CD4-positive, alpha-beta memory T cell (primary cell): ENCODE measurements at places on chromosomes 11 and 22. TPM values are rescaled to one million over a fixed set of nuclear protein-coding genes. Genes with fewer than 3 reads are reported as not detected.

DNA sequence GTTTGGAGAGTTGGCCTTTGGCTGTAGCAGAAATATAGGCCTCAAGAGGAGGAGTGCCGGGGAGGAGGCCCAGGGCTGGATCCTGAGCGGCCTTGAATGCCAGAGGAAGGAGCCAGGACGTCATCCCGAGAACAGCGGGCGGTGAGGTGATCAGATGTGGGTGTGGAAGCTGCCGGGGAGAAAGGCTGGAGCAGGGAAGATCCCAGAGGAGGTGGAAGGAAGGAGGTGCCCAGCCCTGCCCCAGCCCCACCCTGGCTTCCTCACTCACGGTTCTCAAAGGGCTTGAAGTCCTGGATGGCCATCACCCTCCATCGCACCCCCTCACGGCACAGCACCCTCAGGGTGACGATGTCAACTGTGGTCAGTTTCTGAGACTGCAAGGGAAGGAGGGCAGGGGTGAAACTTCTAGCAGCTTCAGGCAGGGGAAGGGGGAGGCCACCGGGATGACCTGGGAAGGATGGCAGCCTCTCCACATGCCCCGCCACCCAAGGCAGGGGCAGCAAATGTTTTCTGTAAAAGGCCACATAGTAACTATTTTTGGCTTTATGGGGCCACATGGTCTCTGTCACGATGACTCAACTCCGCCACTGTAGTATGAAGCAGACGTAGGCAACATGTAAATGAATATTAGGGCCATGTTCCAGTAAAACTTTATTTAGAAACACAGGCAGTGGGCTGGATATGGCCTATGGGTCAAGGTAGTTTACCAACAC lies 10.7 kb downstream of the IL2RB start:
- no peak overlapping the region for H3K4me3 ChIP-seq
- no peaks in the 10 kb centered on the region for H3K27me3 ChIP-seq
- H3K4me1 ChIP-seq, result peaks cover 23% of the 10 kb centered on the region
- peaks cover 93% of the 10 kb centered on the region for H3K36me3 ChIP-seq
- no peak for DNase-seq

GRCh38 chr22:43442386-43443151 lies 30.8 kb downstream of the MPPED1 start:
- no peak overlapping the region for H3K27ac ChIP-seq
- DNase-seq, result no peak
- H3K27me3 ChIP-seq, result no peaks in the 10 kb centered on the region
- no peaks in the 10 kb centered on the region for H3K36me3 ChIP-seq

GRCh38 chr22:44427611-44428470 lies 70.2 kb downstream of the RTL6 start:
- H3K36me3 ChIP-seq, result no peaks in the 10 kb centered on the region
- no peaks in the 10 kb centered on the region for H3K4me1 ChIP-seq
- no peak overlapping the region for H3K4me3 ChIP-seq
- DNase-seq, result no peak
- no peak overlapping the region for H3K27ac ChIP-seq
- no peaks in the 10 kb centered on the region for H3K27me3 ChIP-seq

DNA sequence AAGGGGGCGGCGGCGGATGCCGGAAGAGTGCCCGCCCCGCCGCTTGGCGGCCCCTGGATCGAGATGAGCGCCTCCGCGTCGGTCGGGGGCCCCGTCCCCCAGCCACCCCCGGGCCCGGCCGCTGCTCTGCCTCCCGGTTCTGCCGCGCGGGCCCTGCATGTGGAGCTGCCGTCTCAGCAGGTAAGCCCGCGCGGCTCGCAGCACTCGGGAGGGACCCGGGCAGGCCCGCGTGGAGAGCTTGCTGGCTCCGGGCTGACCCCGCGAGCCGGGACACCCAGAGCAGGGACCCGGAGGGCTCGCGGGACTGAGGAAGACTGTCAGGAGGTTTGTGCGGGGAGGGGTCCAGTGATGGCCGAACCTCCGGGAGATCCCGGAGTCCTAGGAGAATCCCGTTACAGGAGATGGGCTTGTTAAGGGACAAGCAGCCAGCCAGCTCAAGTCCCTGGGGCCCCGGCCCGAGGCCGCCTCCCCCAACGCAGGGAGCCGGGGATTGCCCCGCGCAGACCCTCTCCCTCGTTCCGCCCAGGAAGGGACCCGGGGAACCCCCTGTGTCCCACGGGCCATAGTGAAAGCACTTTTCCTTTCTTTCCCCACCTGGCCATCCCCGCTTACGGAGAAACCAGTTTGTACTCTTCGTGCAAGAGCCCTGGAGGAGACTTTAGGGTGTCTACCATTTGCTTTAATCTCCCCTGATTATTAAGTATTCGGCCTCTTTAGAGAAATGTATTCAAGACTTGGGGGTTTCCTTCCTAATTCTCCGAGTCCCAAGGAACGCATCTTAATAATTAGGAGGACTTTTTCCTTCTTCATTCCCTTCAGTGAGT lies 547 bp downstream of the UVRAG start:
- DNase-seq, result peak; percentile 60
- peaks cover 33% of the 10 kb centered on the region for H3K4me1 ChIP-seq
- peak overlapping the region; percentile 68 for H3K4me3 ChIP-seq
- H3K36me3 ChIP-seq, result no peaks in the 10 kb centered on the region
- no peaks in the 10 kb centered on the region for H3K27me3 ChIP-seq
- H3K27ac ChIP-seq, result peak overlapping the region; percentile 85

DNA sequence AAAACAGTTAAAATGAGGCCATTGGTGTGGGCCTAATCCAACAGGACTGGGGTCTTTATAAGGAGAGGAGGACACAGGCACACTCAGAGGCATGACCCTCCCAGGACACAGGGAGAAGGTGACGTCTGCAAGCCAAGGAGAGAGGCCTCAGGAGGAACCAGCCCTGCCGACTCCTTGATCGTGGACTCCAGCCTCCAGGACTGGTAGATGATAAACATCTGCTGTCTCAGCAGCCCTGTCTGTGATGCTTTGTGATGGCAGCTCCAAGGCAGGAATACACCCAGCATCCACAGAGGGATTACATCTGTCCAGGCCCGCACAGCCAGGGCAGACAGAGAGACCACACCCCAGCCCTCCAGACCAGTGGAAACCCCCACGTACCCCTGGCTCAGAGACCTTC lies 18.4 kb downstream of the CDKN1C start:
- no peaks in the 10 kb centered on the region for H3K36me3 ChIP-seq
- H3K4me3 ChIP-seq, result no peak overlapping the region
- peaks cover 9% of the 10 kb centered on the region for H3K27me3 ChIP-seq
- H3K27ac ChIP-seq, result no peak overlapping the region
- H3K4me1 ChIP-seq, result no peaks in the 10 kb centered on the region

GRCh38 chr11:81039916-81040524 lies 1599.2 kb upstream of the TENM4 start:
- DNase-seq, result no peak
- H3K36me3 ChIP-seq, result no peaks in the 10 kb centered on the region
- H3K4me1 ChIP-seq, result no peaks in the 10 kb centered on the region
- H3K27me3 ChIP-seq, result no peaks in the 10 kb centered on the region

GRCh38 chr22:17121233-17122195 lies at the start of gene TMEM121B:
TSS of gene TMEM121B (minus strand) at chr22:17121360. CDS start at chr22:17121127, 233 bp downstream.
- no peak within 1 kb of the TSS for H3K4me3 ChIP-seq
- H3K27me3 ChIP-seq, result peaks cover 14% of the 10 kb centered on the region
- no peaks in the 10 kb centered on the region for H3K36me3 ChIP-seq
- H3K27ac ChIP-seq, result no peak within 1 kb of the TSS
- DNase-seq, result no peak

DNA sequence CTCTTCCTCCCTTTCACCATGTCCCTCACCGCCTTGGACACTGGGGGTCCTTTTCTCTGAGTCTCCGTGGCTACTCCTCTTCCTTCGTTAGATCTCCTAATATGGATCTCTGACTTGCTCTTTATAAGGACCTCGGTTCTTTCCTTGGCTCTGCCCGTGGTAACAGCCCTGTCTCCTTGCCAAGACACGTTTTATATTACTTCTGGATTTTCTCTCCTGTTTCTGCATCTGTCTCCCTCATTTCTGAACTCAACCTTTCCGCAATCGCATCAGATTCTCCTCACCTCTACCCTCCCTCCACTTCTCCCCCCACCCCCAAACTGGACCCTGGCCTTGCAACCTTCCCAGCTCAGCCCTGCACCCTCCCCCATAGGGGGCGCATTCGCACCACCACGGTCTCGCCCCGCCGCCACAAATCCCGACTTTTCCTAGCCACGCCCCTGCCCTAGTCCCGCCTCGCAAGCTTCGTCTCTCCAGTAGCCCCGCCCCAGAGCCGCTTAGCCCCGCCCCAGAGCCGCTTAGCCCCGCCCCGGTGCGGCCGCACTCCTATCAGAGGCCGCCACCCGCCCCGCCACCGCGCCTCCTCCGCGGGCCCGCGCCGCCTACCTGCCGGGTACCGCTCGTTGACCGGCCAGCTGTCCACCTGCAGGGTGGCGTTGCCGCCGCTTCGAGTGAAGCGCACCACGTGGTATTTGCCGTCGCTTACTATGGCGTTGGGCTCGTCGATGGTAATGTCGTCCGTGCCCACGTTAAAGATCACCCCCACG lies 39.0 kb downstream of the SLC22A12 start:
- H3K27me3 ChIP-seq, result no peaks in the 10 kb centered on the region
- H3K36me3 ChIP-seq, result no peaks in the 10 kb centered on the region
- peaks cover 7% of the 10 kb centered on the region for H3K4me1 ChIP-seq
- no peak overlapping the region for H3K4me3 ChIP-seq
- no peak overlapping the region for H3K27ac ChIP-seq
- no peak for DNase-seq

GRCh38 chr11:8777907-8778767 lies 95.5 kb downstream of the RPL27A start:
- H3K36me3 ChIP-seq, result no peaks in the 10 kb centered on the region
- H3K27ac ChIP-seq, result no peak overlapping the region
- H3K4me1 ChIP-seq, result no peaks in the 10 kb centered on the region
- no peak for DNase-seq

GRCh38 chr11:85307366-85307765 lies 319.8 kb downstream of the DLG2 start:
- no peaks in the 10 kb centered on the region for H3K36me3 ChIP-seq
- no peaks in the 10 kb centered on the region for H3K27me3 ChIP-seq
- H3K27ac ChIP-seq, result no peak overlapping the region
- H3K4me1 ChIP-seq, result no peaks in the 10 kb centered on the region
- DNase-seq, result no peak

DNA sequence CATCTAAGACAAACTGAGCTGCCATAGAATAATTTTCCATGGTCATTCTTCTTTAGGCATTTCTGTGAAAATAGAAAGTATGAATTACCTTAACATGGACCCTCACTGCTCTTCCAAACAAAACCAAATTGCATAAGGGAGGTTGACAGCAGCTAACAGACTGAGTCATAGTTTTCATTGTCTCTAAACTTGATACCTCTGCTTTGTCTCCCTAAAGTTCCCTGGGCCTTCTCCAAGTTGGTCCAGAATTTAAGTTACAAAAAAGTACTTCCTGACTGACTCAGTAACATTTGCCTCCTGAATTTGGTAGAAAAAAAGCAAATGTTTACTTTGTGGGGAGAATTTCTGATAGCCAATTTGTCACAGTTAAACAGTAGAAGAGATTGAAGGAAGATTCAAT lies 3.0 kb downstream of the OR8D1 start:
- no peak overlapping the region for H3K4me3 ChIP-seq
- no peaks in the 10 kb centered on the region for H3K27me3 ChIP-seq
- no peak overlapping the region for H3K27ac ChIP-seq
- no peak for DNase-seq
- H3K36me3 ChIP-seq, result no peaks in the 10 kb centered on the region

DNA sequence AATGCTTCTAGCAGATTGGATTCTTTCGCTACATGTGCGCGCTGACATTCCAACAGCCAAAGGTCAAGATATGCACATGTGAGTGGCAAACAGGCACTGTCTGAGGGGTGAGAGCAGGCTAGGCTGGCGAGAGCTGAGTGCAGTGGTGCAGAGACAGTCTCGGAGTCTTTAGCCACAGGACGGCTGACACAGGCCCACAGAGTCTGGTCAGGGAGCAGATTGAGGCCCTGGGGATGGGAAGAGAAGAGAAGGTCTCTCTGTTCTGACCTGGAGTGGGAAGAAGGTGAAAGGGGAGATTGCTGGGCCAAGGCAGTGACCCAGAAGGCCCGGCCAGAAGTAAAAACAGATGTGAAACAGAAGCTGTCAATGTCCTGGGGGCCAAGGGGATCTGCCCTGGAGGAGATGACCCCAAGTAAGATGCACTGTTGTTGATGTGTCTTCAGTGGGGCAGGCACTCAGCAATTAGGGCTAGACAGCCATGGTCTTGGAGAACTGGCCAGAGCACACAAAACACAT lies 197.8 kb downstream of the ETS1 start:
- H3K4me3 ChIP-seq, result no peak overlapping the region
- no peak for DNase-seq
- no peaks in the 10 kb centered on the region for H3K27me3 ChIP-seq
- H3K36me3 ChIP-seq, result no peaks in the 10 kb centered on the region
- H3K27ac ChIP-seq, result no peak overlapping the region

DNA sequence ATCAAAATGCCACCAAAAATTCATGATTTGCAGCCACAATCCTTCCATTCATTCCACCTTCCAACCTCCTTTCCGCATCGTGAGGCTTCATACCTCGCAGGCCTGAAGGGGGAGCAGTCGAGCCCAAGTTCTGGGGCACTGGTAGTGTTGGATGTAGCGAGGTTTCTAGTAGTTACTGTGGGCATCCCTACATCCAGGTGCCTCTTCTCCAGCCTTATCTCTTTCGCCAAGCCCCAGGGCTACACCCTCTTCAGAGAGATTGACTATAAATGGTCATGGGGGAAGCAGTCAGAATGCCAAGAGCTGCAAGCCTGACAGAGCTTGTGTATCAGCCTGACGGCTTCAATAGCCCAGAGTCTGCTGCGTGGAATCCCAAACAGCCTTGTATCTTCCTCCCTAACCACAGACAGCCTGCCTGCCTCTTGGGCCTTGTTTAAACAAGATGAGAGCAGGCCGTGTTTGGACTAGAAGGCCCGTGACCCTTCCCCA lies 28.9 kb downstream of the CLMP start:
- H3K36me3 ChIP-seq, result no peaks in the 10 kb centered on the region
- H3K4me3 ChIP-seq, result no peak overlapping the region
- no peaks in the 10 kb centered on the region for H3K4me1 ChIP-seq
- no peak for DNase-seq

GRCh38 chr22:39409516-39410029 lies 10.0 kb downstream of the TAB1 start:
- no peaks in the 10 kb centered on the region for H3K27me3 ChIP-seq
- H3K36me3 ChIP-seq, result no peaks in the 10 kb centered on the region
- H3K4me3 ChIP-seq, result no peak overlapping the region
- DNase-seq, result no peak
- peaks cover 32% of the 10 kb centered on the region for H3K4me1 ChIP-seq
- H3K27ac ChIP-seq, result no peak overlapping the region

The EXPH5 gene
- 0.39 TPM for polyA plus RNA-seq

The YPEL4 gene
- 0.23 TPM for polyA plus RNA-seq
